ENCODE measurements at places on chromosomes 3 and 15.

GRCh38 chr15:71628988-71629770, 181.2 kb upstream of the NR2E3 start:
- DNase-seq = no peak

- DNase-seq = no peak
Observed at GRCh38 chr15:99651023-99651807, 82.0 kb downstream of the LYSMD4 start.

GRCh38 chr3:63576846-63577245, 75.6 kb upstream of the SNTN start:
- DNase-seq = no peak

DNA sequence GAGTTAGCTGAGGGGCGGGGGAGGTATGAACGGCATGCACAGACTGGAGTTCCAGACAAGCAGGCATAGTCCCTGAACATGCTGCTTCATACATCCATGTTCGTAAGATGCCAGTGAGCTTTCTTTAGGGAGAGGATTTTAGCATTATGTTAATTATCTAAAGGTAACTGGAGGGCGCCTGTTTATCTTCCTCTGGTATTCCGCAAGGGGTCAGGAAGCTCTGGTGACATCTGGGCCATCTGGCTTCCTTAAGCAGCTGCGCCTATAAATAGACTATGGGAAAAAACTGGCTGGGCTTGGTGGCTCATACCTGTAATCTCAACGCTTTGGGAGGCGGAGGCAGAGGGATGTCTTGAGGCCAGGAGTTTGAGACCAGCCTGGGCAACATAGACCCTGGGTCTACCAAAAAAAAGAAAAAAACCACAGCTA, 1.5 kb upstream of the FBXO22 start:
- no peak for DNase-seq

- DNase-seq = no peak
Observed at GRCh38 chr3:112755845-112756613, 90.6 kb downstream of the CD200R1L start.

- peak; percentile 100 for DNase-seq
Observed at GRCh38 chr15:100602064-100602822, at the start of the genes ASB7 and LINS1. Gene ASB7 (plus strand): TSS chr15:100602589. CDS start chr15:100612217, 9,628 bp downstream. Gene LINS1 (minus strand): TSS chr15:100602184. CDS start chr15:100580842, 21,342 bp downstream.

DNA sequence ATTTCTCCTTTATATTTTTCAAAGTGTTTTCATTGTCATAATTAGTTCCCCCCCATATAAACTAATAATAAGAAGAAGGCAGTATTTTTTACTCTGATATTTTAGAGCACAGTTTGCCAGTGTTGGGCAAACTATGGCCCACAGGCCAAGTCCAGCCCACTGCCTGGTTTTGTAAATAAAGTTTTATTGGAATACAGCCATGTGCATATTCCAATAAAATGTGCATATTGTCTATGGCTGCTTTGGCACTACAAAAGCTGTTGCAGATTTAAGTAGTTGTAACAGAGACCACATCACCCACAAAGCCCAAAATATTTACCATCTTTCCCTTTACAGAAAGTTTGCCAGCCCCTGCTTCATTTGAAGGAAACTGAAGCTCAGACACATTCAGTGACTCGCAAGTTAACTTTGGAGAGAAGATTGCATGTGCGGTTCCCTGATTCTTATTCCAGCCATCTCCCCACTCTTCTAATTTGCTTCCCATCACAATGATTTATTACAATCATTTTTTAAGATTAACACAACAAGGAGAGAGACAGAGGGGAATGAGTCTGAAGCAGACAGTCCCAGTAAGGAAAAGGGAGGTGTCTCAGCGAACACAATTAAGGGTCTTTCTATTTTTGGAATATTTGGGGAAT, 48.9 kb downstream of the RFTN1 start:
- no peak for DNase-seq

All from cerebellar cortex (tissue), 1 donor.